Activated CD4-positive, alpha-beta memory T cell treated with anti-CD3 and anti-CD28 coated beads, Interleukin-2, amount 10 ng/mL, durations not matched to agents 7 days and 5 days (primary cell): ENCODE measurements at places on chromosomes 5 and 9.
A peak's percentile ranks its signal among the peaks of the same experiment; 100 is the strongest.

GRCh38 chr5:72518001-72518683, 10.9 kb upstream of the ZNF366 start:
- no peak for DNase-seq

GRCh38 chr5:116685069-116685468, 110.4 kb upstream of the SEMA6A start:
- DNase-seq: no peak

DNA sequence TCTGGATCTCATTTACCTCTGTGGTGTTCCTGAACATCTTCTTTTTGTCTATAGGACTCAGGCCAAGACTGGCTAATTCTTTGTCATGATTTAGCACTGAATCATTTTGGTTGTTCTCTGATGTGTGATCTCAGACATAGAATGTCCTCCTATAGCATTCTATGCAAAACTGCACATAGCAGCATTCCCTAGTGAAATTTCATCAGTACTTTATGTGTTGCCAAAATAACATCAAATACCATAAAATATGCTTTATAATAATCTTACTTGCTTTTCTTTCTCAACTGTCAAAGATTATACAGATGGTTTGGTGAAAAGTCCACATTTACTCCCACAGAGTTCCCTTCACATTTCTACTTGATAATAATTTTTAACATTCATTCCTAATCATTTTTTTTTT, 115.7 kb upstream of the MPDZ start:
- no peak for DNase-seq

DNA sequence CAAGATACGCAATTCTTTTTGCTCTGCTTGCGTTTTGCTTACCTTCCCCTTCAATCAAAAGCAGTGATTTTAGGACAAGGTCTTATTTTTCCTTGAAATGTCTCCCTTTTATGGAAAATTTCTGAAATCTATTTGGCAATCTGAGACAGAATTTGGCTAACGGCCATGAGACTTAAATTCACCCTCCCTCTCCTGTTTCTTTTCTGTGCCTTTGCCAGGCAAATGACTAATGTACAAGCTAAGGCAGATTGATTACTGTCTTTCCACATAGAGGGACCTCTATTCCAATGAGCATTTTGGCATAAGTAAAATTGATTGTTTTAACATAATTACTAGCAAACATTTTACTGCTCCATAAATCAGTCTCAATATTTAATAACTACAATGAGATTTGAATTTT, 31.7 kb downstream of the FAM81B start:
- no peak for DNase-seq

GRCh38 chr9:119802621-119803020, 433.4 kb upstream of the BRINP1 start:
- DNase-seq: no peak

DNA sequence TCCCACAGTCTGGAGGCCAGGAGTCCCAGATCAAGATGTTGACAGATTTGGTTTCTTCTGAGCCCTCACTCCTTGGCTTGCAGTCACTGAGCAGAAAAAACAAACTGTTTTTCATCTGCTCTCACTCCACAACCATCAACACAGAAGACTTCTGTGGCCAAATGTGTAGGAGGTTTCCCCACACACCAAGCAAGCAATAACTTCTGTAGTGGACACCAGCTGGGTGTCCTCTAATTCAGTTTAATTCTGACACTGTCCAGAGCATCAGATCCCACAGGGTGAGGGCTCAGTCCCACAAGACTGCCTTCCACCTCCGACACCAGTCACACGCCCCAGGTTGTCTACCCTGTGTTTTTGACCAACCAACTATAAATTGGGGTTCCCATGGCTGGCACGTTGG, 209.9 kb downstream of the AOPEP start:
- no peak for DNase-seq

DNA sequence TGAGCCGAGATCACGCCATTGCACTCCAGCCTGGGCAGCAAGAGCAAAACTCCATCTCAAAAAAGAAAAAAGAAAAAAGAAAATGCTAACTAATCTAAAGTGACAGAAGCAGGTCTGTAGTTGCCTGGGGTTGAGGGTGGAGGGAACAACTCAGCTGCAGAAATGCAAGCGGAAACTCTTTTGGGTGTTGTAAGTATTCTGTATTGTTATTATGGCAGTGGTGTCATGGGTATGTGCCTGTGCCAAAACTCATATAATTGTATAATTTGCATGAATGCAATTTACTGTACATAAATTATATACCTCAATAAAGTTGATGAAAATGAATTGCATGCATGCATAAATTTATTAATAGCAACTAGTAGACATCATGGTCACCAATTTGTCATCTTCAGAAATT, 23.0 kb upstream of the RPS23 start:
- DNase-seq: no peak

- no peak for DNase-seq
Observed at GRCh38 chr9:38359297-38359653, 33.2 kb upstream of the ALDH1B1 start.

DNA sequence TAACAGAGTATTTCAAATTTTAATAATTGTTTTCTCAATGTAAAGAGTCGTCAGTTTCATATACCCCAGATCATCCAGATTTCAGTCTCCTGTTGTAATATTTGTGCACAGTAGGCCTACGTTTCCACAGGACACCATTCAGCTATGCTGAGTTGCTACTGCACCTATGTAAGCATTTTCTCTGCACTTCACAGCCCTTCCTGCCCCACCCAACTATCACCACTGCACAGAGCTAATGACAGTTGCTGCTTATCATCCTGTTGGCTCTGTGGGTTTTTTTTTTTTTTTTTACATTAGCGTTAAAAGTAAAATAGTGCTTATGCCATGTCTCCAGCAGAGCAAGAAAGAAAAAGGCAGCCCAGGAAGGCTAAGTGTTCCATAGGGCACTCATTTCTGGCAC, 5.9 kb upstream of the PRKACG start:
- DNase-seq: peak; percentile 73

- DNase-seq: no peak
Observed at GRCh38 chr5:125551246-125551645, 804.8 kb upstream of the ZNF608 start.

GRCh38 chr5:149900390-149900789, 44.2 kb downstream of the PDE6A start:
- DNase-seq: no peak
